Nephron progenitor cell (in vitro differentiated cells): ENCODE measurements at places on chromosomes 2 and 18.
A peak's percentile ranks its signal among the peaks of the same experiment; 100 is the strongest.

DNA sequence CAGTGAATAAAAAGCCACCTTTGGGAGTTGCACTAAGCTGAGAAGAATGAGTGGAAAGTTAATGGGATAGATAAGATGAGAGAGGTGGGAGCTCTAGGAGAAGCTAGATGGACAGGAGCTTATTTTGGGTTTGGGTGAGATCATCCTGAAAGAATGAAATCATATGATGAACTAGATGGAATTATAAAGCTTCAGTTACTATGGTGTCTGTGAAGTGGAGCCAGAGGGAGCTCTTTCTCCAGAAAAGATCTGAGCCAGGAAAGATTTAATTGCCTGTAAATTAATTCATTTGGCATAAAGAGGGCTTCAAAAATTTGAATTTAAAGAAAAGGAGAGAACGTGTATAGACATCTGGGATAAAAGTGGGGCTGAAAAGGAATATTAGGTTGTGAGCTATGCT, 10.3 kb downstream of the DNAH6 start:
- DNase-seq = no peak

DNA sequence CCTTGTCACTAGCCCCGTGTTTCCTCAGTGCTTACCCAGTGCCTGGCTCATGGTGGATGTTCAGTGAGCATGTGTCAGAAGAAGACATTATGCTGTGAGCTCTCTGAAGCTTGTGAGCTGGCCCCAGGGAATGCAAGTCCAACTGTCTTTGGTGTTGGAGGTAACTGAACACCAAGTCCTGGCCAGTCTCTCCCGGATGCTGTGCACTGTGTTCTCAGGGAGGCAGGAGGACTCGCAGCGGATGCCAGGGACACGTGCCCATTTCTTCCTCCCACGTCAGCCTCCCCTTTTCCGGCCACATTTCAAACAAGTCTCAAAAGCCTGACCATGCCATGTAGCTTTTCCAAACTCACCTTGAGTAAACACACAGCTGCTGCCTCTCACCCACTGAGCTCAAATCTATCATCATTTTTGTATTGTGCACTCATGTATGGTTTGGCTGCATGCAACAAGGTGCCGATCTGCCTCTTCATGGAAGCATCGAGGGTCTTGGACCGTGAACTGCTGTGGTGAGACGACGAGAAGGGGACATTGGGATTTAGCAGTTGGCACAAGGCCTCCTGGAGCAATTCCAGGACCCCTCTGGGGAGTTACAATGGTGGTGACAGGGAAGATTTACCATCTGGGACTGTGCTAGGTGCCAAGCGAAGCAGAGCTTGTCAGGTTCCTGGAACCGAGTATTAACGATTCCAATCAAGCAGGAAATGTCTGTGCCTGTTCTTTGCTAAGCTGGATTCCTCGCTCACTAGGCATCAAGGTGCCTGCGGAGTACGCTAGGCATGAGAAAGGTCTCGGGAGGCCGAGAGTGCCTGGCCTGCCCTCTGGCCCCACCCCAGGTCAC, 44.4 kb upstream of the MGAT4A start:
- no peak for DNase-seq

GRCh38 chr2:36482576-36483214, 115.3 kb downstream of the FEZ2 start:
- no peak for DNase-seq

DNA sequence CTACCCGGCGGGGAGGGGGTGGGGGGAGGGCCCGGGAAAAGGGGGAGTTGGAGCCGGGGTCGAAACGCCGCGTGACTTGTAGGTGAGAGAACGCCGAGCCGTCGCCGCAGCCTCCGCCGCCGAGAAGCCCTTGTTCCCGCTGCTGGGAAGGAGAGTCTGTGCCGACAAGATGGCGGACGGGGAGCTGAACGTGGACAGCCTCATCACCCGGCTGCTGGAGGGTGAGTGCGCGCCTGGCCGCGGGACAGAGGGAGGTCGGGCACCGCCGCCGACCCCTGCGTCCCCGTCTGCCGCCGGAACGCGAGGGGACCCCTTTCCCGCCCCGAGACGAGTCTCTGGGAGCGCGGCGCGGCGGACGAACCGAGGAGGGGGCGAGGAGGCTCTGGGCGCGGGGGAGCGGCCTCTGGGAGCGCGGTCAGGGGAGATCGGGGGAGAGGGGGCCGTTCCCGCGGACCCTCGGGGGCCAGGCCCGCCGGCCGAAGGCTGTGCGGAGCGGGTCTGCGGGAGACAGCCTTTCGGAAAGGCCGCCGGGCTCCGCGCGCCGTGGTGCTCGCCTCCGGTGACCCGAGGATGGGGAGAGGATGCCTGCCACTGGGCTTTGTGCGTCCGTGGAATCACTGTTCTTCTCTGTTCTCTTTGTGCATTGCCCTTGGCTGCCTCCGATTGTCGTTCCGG, 463 bp downstream of the PPP1CB start:
- peak; percentile 81 for DNase-seq

- no peak for DNase-seq
Measured at GRCh38 chr2:189254268-189254883, 74.8 kb upstream of the COL5A2 start.
